Mucosa of gallbladder (tissue), 1 donor: ENCODE measurements at places on chromosomes 4 and X.
A peak's percentile ranks its signal among the peaks of the same experiment; 100 is the strongest.

GRCh38 chr4:176971576-176972115, 178.9 kb upstream of the VEGFC start:
- DNase-seq = no peak

DNA sequence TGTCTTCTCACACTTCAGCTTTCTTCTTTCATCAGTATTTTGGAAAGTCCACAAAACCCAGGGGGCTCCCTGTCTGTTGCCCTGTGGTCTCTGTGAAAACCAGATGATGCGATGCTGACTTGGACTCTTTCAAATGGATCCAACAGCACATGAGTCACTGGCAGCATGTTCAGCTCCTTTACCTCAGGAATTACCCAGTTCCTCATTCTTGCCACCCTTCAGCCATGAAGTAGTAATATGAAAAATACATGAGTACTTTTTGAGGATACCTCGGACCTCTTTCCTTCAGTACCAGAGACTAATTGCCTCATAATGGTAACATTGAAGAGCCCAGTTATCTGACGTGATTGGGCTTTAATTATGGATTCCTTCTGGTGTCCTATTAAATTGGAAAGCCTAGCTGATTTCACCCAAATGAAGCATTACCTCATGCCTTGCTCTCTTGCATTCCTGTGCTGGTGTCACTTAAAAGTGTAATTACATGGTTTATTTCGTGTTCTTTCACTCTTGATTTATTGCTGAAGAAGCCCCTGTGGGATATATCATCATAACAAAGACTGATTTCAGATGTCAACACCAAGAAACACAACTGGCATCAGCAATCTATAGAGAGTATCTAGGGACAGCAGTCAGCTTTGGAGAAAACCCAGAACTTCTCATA, 63.4 kb downstream of the NFKB1 start:
- DNase-seq = no peak

DNA sequence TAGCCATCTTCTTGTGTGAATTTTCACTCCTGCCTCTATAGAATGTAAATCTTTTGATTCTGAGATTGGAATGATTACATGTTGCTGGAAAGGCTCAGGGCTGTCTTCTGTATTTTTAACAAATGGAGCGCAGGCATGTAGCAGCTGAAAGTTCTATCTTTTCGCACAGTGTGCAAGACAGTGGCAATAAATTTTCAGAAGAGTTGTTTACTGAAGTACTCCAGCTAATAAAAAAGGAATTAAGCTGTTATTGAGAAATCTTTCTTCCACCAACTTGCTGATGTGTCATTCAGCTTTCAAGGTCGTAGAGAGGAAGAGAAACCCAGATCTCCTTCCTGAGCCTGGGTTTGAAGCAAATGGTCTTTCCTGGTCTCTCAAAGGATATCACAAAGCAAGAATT, 122.0 kb upstream of the PUDP start:
- DNase-seq = no peak

DNA sequence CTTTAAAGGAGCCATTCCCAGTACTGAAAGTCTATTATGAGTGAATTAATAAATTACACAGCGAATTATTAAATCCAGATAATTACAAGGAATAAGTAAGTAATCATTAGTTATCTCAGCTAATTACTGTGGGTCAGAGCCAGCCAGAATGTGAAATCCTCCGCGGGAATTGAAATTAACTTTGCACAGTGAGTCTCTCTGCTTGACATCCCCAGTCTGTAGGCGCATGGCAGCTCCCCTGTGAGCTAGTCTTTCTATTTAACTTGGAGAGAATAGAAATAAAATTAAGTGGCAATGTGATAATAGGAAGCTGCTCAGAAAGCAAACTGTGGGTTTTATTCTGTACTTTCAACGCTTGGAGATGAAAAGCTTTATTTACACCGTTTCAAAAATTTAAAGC, 7.2 kb downstream of the POU4F2 start:
- DNase-seq = no peak

DNA sequence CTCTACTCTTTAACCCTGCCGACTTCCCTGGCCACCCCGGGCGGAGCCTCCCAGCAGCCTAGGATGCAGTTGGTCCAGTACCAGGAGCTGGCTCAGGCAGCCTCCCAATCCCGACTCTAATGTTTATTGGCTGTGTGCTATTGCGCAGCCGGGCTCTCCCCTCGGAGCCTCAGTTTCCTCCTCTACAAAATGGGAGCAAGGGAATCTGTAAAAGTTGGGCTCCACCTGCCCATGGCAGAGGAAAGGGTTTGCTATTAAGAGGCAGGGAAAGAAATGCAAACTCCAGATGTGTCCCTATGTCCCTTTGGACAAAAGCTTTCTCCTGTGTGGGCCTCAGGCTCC, 140.8 kb upstream of the PJA1 start:
- no peak for DNase-seq

- no peak for DNase-seq
These were observed 108.7 kb downstream of the CORIN start for GRCh38 chr4:47729131-47729680.

DNA sequence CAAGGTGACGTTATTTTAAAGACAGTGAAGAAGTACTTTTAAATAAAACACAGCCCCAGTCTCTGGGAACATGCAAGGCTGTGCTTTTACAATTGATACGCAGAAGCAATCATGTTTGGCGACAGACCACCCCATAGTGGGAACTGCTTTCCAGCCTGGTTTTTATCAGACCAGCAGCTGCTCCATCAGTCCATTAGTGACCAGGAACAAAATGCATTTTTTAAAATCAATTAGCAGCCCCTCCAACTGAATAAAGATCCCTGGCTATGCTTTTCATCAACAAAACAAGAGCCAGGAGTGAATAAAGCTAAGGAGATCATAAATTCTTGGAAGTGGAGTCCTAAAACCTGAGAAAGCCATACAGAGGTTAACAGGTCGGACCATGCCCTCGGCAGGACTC, 153.0 kb upstream of the TENM3 start:
- DNase-seq = no peak

- peak; percentile 19 for DNase-seq
These were observed 100.5 kb downstream of the CLNK start for GRCh38 chr4:10584042-10584441.

DNA sequence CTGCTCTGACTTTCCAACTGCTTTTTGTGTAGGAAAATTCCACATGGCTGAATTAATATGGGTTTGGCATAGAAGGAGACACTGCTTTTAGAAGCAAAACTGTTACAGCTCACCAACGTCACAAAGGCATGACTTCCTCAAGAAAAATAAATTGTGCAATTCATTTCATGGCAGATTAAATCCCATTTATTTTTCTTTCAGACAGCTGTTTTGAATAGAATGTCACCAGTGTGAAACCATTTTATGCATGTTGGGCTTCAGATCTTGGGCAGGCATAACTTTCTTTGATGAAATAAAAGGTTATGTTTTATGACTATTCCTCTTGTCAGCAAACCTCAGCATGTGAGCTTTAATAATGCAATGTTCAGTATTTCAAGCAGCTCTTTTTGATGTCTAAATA, 542.8 kb downstream of the GALNTL6 start:
- DNase-seq = no peak

DNA sequence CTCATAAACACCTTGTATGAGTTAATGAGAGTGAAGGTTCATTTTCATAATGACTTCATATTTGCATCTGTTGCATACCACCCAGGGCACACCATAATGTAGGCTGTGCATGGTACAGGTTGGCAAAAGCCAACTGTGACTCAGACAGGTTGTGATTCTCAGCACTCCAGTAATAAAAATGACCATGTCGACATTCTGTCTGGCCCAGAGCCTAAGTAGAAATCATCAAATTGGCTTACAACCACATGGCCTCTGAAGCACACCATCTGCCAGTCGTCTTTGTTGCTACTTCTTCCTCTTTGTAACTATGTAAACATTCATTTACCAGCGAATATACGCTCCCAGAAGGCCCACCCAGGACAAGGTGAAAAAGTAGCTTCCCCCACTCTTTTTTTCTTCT, 459.5 kb downstream of the GASK1B start:
- no peak for DNase-seq

DNA sequence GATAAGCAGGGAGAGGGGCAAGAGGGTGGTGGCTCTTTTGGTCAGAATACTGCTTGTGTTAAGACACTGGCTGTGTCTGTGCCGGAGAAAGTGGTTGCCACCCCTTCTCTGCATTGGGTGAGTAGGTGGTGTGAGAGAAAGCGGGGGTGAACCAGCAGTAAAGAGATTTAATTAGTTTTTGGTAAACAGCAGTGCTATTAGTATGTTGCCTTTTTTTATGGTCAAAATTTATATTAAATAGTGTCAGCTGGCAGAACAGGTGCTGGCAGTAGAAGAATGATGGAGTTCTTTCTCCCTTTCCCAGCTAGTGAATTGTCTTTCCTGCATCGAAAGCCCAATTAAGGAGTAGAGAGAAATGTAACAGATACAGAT, 181.6 kb downstream of the LARP7 start:
- no peak for DNase-seq

GRCh38 chr4:118879409-118879808, 9.2 kb upstream of the SYNPO2 start:
- no peak for DNase-seq

DNA sequence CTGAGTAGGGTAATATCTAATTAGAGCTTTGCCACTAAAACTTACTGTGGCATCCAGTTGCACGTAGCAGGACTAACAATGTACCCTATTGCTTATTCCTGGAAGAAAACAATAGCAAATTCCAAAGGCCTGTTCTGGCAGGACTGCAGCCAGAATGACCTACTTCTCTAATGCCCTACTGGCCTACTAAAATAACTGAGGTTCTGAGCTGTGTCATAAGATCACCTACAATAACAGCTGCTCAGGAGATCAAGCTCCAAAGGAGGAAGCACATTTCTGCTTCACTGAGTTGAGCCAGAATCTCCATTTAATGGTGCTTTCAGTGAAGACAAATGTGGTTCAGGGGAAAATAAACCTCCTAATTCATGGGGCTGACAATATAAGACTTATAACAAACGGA, 42.2 kb upstream of the CXCL8 start:
- peak; percentile 42 for DNase-seq

GRCh38 chr4:167897116-167897515, 195.2 kb upstream of the ANXA10 start:
- DNase-seq = no peak

- no peak for DNase-seq
These were observed 50.4 kb upstream of the ELOVL6 start for GRCh38 chr4:110248831-110249253.

GRCh38 chrX:137352101-137352660, 213.7 kb upstream of the ZIC3 start:
- DNase-seq = no peak

- DNase-seq = no peak
These were observed 275.2 kb downstream of the TENM3 start for GRCh38 chr4:182518421-182518820.

GRCh38 chr4:139501927-139502899, 48.3 kb downstream of the RAB33B start:
- DNase-seq = no peak

- DNase-seq = no peak
These were observed 20.2 kb downstream of the PPA2 start for GRCh38 chr4:105453550-105454205.

DNA sequence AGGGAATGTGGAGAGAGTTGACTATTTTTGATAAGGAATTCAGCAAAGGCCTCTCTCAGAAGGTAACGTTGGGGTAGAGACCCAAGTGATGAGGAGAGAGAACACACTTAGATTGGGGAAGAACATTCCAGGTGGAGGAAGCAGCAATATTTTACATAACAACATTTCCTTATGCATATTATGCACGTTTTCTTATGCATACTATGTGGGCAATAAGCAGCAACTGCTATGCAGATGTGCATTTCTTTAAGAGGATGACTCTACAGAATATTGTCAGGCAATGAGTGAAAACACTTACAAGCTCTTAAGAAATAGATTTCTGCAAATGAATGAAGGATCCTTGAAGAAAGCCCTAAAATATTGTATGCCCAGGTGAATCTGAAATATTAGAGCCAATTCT, 91.1 kb downstream of the TMEM47 start:
- DNase-seq = no peak

- no peak for DNase-seq
These were observed 31.1 kb downstream of the CEP44 start for GRCh38 chr4:174314770-174315169.

DNA sequence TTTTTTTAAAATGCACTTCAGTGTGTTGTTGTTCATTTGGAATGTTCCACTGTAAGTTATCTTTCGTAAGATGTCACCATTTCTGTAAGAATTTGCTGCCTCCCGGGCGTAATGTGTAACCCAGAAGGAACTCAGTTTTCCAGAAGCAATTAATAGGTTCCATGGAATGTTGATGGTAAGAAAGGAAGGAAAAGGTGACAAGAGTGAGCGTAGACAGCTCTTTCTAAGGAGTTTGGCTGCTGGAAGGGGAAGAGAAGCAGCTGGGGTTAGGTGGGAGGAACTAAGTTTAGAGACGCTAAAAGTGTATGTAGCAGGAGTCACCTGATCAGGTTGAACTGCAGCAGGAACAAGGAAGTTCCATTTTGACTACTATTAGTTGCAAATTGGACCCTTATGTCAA, 35.9 kb downstream of the PNMA5 start:
- no peak for DNase-seq

GRCh38 chrX:124910611-124911010, 409.1 kb upstream of the TEX13C start:
- no peak for DNase-seq

GRCh38 chrX:153688911-153689590, 1.3 kb downstream of the SLC6A8 start:
- DNase-seq = no peak

DNA sequence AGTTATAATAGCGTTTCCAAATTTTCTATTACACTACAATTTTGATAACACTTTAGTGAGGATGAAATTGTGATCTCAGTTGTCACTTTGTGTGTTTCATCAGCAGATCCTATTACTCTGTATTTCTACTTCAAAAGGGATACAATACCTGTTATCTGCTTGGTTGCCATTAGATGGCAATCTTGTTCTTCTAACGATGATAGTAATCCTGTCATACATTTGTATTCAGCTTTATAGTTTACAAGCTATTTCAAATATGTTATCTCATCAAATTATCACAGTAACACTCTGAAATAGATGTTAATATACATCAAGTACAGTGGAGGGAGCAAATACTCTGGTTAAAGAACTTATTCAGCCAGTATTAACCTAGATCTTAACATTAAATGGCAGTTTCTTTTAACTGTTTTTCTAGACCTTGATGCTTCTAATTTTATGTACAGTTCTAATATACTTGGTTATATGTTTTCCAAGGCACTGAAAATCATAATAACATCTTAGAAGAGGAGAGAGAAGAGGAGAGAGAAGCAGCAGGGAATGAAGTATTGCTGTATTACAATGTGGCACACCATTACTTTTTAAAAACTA, 292.0 kb downstream of the CCSER1 start:
- no peak for DNase-seq

GRCh38 chr4:52052475-52052780, 1.3 kb downstream of the SPATA18 start:
- DNase-seq = no peak

- DNase-seq = no peak
These were observed 821 bp upstream of the NALF2 start for GRCh38 chrX:69503228-69503781.

DNA sequence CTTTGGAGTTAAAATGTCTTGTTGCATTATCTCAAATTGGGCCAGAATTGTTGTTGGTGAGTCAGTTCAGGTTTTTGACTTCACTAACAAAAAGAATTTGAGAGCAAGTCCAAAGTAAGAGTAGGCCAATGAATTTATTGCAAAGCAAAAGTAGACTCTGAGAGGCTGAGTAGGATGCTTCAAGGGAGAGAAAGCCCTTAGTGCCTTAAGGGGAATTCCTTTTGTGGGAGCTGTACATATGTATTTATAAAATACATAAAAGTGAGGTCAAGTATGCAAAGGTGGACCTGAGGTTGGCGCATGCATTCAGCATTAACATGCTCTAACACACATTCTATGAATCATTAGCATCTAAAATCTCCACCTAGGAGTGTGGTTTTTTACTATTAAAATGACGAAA, 565.4 kb downstream of the GRXCR1 start:
- no peak for DNase-seq
